ENCODE measurements at places on chromosomes 1 and 21. TPM values are rescaled to one million over a fixed set of nuclear protein-coding genes. Genes with fewer than 3 reads are reported as not detected.

DNA sequence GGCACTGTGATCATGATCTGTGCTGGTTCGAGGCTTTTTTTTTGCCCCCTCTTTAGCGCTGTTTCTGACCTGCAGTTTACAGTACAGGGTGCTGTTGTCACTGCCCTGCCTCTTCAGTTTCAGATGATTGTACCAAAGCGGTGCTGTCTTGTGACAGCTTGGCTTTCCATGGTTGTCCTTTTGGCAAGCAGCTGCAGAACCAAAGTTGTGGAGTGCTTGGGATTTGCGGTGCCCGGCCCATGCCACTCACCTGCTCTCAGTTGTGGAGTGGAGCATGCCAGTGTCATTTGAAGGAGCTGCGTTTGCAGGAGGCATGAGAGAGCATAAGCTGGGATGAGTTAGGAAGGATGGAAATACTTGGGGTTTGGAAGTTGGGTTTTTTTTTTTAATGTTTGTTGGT lies 48.4 kb downstream of the DOP1B start:
- H3K27me3 ChIP-seq = no peaks in the 10 kb centered on the region
- DNase-seq = no peak
- H3K36me3 ChIP-seq = no peaks in the 10 kb centered on the region
- no peak overlapping the region for H3K4me3 ChIP-seq
- H3K4me1 ChIP-seq = no peaks in the 10 kb centered on the region

DNA sequence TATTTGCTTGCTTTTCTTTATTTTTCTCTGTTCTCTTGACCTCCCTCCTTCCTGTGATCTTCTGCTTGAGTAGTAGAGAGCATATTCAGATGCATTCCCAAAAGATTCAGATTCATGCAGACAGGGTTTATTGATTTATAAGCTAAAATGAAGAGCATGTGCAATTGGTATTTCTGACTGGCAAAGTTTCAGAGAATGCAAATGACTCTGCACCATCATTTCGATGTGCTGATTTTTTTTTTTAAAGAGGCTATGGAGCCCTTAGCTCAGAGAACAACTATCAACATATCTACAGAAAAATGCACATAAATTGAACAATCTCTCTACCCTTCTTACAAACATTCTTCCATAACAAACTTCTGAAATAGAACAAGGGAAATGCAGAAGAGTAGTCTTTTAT lies 312.0 kb downstream of the VAV3 start:
- no peak overlapping the region for H3K27ac ChIP-seq
- no peak for DNase-seq
- no peaks in the 10 kb centered on the region for H3K4me1 ChIP-seq
- H3K4me3 ChIP-seq = no peak overlapping the region
- no peaks in the 10 kb centered on the region for H3K27me3 ChIP-seq

DNA sequence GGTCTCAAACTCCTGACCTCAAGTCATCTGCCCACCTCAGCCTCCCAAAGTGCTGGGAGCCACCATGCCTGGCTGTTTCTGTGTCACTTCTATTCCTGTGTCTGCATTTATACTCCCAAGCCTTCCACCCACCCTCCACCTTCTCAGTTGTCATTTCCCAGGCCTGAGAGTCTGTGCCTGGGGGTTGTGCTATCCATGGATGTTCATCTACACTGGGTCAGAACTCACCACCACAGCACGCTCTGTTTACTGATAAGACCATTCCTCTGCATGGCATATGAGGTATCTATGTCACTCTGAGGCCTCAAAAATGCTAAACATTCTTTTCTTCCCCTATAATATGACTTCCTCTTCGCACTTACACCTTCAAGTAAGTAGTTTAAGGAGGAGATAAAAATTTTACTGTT lies 6.1 kb downstream of the NENF start:
- DNase-seq = no peak
- H3K27ac ChIP-seq = no peak overlapping the region
- H3K4me3 ChIP-seq = no peak overlapping the region
- H3K27me3 ChIP-seq = no peaks in the 10 kb centered on the region
- H3K36me3 ChIP-seq = no peaks in the 10 kb centered on the region

Gene S100A7
- not detected for polyA plus RNA-seq

Gene DIPK1A
- polyA plus RNA-seq = 1.2 TPM

Gene S100A6
- polyA plus RNA-seq = 63.0 TPM
